ENCODE measurements at places on chromosomes 1 and 21. TPM values are rescaled to one million over a fixed set of nuclear protein-coding genes. Genes with fewer than 3 reads are reported as not detected.
A peak's percentile ranks its signal among the peaks of the same experiment; 100 is the strongest.

DNA sequence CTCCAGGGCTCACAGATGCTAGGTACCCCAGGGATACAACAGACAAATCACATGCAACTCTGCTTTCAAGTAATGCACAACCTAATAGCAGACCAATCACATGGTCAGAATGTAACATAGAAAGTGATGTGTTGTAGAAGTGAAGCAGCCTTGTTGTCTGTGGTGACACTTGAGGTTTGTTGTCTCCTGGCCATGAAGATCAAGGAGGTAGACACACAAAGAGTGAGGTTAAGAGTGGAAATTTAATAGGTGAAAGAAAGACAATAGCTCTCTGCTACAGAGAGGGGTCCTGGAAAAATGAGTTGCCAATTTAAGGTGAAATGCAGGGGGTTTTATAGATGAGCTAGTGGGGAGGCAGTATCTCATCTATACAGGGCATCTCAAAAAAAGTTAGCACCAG lies 2.5 kb upstream of the TMEM9 start:
- no peak for DNase-seq

- no peak for DNase-seq
These were observed 664.2 kb downstream of the PTPRC start for GRCh38 chr1:199303035-199303434.

DNA sequence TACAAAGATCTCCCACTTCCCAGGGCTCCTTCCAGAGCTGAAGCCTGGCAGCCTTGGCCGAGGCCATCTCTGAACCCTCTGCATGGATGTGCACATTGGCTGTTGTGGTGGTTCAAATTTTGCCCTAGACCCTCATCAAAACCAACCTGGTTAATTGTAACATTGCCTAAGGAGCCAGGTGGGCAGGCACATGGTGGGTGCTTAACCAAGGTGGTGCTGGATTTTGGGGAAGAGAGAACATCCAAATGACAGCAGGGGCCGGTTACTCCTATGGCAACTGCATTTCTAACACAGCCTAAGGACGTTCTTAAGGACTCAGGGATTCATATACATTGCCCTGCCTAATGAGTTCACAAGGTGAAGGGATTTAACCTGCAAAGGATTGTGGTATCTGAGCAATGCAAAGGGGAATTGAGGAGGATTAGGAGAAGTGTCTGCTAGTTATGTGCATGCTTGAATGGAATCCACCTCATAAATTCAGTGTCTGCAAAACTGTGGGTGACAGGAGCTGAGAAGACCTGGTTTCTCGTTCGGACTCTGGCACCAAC lies 10.3 kb downstream of the RUNX1 start:
- DNase-seq, result no peak

DNA sequence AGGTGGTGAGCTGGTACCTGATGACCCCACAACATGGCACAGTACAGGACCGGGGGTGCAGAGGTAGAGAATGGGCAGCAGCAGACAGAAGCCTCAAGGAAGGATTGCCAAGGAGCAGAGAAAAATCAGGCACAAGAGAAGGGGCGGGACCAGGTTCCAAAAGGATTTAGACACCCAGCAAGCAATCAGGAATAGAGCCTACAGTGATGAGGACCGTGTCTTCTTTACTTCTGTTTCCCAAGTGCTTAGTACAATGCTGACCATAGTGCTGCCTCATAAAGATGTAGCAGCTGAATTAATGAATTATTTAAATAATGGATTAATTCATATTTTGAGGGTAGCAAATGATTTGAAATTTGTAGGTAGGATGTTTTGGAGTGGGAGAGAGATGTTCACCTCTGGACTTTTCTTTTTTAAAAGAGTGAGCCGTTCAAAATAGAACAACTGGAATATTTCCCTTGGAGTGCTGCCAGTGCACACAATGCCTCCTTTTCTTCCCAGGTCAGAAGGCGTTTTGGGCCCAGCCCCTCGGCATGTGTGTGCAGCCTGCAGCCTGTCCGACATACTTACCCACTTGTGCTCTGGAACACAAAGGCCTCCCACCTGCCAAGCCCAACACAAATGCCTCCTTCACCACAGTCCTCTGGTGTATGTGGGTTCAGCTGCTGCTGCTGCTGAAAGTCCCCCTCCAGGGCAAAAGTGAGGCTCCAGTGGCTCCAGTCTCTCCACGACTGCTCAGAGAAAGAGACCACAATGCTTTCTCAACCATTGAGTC lies 19.6 kb downstream of the KANK4 start:
- DNase-seq, result no peak

- no peak for DNase-seq
These were observed 9.2 kb upstream of the PEF1 start for GRCh38 chr1:31653717-31654473.

DNA sequence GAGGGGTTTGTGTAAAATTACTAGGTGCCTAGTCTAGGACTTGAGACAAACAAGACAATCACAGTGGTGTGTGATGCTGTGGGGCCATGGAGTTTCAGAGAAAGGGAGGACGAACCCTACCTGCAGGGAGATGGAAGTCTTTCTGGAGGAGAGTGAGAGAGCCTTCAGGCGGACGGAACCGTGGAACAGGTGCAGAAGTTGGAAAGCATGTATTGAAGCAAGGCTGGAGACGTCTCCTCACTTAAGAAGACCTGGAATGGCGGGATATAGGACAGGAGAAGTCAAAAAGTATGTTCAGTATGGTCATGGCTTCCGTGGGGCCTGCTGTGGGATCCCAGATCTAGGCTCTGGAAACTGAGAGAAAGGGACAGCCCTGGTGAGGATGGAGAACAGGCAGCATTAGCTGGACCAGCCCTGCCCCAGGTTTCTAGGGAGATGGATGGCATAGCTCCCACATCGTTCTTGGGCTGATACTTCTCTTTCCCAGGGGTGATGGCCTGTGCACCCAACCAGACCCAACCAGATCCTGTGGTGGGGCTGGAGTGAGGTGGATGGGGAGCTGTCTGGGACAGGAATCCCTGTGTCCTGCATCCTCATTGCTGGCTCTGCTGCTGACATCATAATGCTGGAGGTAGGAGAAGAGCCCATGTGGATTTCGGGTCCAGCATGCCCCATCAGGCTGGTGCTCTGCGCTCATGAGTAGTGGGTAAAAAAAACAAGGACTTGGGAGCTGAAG lies 15.0 kb upstream of the LRP8 start:
- no peak for DNase-seq

- no peak for DNase-seq
These were observed 1.4 kb downstream of the DESI2 start for GRCh38 chr1:244654108-244655038.

GRCh38 chr1:167881786-167882185 lies 32.1 kb downstream of the ADCY10 start:
- DNase-seq, result no peak

- no peak for DNase-seq
These were observed 825 bp downstream of the TMEM39B start for GRCh38 chr1:32073299-32074229.

DNA sequence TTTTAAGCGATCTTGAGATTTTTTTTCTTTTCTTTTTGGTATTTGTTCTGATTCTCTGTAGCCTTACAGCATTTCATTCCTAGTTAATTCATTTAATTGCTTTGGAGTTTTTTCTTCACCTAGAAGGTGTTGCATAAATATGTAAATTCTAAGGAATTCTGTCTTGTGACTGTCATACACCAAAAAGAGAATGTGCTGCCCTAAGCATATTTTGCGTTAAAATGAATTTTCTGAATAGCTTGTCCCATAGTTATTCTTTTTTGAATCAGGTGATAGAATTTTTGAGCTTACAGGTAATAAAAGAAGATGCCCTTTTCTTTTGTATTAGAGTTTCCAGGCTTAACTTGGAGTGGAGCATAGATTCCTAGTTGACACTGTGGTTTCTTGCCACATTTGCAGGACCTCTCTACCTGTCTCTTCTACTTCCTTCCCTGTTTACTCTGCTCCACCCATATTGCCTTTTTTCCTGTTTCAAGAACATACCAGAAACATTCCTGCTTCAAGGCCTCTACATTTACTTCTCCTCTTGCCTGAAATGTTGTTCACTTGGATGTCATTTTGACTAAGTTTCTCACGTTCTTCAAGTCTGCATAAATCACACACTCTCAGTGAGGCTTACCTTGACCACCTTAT lies 53.2 kb downstream of the KIF1B start:
- no peak for DNase-seq

- no peak for DNase-seq
These were observed 85.1 kb downstream of the KCNN3 start for GRCh38 chr1:154784924-154785531.

GRCh38 chr1:73766786-73767348 lies 431.1 kb downstream of the LRRIQ3 start:
- DNase-seq, result no peak

DNA sequence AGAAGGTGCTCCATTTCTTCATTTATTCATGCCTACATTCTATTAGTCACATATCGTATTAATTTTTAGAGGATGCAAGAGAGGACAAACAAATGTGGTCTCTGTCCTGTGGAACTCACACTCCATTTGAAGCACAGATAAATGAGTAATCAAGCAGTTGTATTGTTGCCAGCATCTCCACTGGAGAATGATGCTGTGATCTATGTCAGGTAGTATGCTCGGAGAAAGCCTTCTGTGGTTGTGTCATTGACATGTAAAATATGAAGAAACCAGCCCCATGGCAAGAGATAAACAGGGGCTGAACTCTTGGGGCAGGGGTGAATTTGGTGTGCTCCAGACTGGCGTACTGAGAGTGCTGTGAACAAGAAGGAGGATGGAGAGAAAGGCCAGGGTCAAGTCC lies 101.2 kb downstream of the FASLG start:
- no peak for DNase-seq

DNA sequence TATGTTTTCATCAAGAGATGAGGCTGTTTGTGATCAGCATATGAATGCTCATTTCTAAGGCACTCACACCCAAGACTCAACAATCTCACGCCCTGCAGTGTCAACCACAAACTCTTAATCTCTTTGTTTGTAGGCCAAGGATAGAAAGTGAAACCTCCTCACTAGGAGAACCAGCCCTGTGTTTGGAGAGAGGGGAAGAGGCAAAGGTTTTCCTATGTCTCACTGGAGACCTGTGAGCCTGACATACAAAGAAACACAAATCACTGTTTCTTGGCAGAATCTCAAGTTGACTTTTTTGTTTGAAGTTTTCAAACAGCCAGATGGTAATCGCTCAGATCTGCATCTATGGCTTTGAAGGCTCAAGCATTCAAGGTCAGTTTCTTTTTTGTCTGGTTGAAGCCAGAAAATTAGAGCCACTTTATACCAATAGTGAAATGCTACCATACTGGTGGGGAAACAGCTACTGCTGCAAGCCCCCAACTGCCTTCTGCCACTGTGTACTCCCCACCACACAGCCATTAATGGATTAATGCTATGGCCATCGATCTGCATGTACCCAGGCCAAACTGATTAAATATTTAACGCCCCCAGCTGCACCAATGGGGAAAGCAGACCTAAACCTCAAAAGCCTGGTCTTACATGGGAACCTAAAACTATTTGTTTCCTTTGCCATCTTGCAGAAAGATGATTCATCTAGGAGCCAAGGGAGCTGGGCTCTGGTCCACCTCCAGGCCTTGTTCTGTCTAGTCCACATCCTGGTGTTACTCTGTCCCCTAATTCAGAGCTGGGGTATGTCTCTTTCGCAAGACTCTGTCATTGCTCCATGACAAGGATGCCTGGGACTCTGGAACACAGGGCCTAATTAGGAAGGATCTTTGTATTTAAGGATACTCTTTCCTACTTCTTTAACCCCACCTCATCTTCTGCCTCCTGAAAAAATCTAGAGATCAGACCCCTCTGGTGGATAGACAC lies 16.3 kb downstream of the PDZK1 start:
- no peak for DNase-seq

DNA sequence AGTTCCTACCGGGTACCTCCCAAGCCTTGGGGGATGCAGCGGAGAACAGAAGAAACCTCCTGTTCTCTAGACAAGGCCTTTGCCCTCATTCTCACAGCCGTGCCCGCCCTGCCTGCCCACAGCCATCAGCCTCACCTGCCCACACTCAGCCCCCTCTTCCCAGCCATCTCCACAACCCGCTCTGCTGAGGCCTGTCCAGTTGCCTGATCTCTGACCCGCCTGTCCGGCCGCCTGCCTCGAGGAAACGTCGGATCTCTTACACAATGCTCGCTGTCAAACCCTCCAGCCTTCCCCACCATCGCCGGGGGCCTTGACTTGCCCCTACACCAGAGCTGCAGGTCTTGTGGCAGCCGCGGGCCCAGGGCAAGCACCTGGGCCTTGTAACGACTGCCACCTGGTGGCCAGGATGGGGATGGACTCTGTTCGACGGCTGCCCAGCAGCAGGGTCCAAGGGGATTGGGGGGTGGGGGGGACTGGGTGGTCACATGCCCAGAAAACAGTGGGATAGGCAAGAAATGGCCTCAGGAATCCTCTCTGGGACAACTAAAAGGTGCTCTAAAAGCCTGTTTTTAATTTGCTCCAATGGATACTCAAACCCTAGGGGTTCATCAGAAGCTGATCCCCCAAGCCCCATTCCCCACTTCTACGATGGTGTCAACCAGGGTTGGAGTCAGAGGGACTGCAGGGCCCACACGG lies 31.0 kb downstream of the SLC45A1 start:
- DNase-seq, result peak; percentile 82

DNA sequence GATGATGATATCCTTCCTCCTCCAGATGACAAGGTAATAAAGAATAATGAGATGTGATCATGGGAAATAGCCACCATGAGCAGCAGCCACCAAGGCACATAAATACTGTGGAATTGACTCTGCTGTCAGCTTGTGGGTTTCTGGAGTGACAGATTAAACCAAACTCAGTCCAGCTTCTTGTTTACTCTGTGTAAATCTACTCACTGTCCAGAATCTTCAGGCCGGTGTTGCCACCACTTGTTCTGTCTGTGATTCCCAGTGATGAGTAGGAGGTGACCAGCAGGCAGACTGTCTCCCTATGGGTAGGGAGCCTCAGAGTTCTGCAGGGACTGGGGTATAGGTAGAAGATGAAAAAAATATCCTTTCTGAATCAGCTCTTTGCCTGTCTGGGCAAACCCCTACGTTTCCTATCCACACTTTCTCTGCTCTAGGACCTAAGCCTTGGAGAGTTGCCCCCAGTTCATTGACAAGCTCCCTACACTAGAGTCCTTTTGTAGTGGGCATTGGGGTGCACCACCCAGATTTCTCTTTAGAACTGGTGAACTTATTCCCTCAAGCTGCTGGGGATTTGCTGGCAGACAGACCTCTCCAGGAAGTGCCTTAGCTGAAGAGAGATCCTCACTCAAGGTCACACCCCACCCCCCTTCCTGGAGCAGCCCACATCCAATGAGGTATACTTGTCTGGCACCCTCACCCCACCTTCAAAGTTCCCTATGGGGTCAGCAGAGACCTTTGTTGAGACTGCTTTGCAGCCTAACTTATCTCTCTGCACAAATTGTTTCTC lies 47.6 kb downstream of the ATP1A1 start:
- no peak for DNase-seq

The CHAF1B gene
- 1.8 TPM for total RNA-seq

The LRRIQ3 gene
- total RNA-seq, result 0.65 TPM

The DSCAM gene
- total RNA-seq, result 0.06 TPM

All from lower lobe of right lung (tissue), 2 donors.